ENCODE measurements at places on chromosomes 7 and 10.

GRCh38 chr7:128883622-128884448 is 21.2 kb downstream of the ATP6V1F start:
- DNase-seq = peak; percentile 60

GRCh38 chr7:20352573-20353306 is 22.0 kb downstream of the ITGB8 start:
- no peak for DNase-seq

DNA sequence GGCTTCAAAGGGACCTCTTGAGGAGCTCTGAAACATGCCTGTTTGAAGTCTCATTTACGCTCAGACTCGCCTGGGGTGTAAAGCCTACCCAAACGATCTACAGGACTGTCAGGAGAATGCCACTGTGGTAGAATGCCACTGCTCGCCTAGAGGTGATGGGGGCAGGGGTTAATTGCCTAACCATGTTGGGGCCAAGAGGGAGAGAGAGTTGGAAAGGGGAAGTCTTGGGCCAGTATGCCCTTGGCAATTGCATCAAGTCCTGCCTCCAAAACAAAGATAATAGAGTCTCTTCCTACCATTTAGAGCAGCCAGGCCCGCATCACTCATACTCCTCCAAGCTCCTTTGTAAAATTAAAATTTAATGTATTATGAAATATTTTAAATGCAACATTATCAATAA is 25.2 kb downstream of the CDK1 start:
- DNase-seq = no peak

DNA sequence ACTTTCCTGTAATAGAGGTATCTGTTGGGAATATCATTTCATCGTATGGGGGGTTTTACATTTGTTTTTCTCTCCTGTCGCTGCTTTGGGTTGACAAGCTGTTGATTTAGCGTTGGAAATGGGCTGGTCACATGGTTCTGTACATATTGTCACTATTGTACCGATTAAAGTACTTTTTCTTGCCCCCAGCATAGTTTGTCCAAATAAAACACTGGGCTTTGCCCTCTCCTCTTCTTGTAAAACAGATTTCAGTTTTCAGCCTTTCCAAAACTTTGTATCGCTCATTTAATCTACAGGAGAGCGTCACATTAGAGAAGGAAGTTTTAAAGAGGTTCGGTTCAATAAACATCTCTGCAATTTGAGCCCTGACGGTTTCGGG is 4.0 kb downstream of the BMI1 start:
- no peak for DNase-seq

DNA sequence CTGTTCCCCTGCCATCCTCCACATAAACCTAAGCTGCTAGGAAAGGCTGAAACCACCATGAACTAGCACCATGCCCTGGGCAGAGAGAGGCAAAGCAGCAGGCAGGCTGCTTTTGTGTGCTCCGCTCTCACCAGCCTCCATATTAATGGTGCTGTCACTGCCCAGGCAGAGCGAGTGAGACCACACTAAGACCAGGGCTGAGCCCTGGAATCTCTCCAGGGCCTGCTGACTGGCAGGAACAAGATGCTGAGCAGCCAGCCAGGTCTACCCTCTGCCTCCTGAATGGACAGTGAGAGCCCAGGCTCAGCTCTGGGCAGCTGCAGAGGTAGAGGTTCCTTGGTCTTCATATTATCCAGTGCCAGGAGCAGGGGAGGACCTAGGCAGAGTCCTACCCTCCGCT is 1.6 kb upstream of the CRHR2 start:
- DNase-seq = no peak

- DNase-seq = no peak
Observed at GRCh38 chr10:43825984-43826383, 177.3 kb upstream of the ZNF32 start.

DNA sequence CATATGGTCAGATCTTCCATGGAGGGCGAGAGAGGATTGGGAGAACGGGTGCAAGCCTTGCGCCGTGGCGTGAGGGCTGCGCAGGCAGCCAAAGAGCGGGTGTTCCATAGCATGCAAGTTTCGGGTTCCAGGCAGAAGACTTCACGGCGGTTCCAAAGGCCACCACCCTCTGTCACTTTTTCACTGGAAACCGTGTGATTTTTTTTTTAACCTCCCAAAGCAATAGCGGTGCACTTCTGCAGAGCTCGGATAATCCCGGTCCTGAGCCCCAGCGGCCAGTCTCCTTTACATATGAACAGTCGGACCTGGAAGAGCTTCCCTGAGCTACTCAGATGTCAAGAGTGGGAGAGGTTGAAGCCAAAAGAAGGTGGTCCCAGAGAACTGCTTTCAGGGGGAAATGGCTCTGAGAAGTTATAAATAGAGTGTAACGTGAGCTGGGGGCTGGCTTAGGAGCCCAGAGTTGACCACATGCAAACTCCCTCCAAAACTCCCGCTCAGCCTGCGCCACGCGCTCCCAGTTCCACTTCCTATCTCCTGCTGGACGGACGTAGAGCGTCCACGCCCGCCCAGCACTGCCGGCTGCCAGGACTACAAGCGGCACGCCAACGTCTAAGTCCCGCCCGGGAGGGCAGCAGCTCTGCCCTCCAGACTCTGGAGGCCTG is at the start of gene MEOX2:
MEOX2 (minus strand) TSS at position 389 of the 662 bp plus-strand sequence; CDS start at position 108, 281 bp downstream.
- no peak for DNase-seq

- DNase-seq = no peak
Observed at GRCh38 chr7:148625342-148625741, 34.8 kb downstream of the C7orf33 start.

DNA sequence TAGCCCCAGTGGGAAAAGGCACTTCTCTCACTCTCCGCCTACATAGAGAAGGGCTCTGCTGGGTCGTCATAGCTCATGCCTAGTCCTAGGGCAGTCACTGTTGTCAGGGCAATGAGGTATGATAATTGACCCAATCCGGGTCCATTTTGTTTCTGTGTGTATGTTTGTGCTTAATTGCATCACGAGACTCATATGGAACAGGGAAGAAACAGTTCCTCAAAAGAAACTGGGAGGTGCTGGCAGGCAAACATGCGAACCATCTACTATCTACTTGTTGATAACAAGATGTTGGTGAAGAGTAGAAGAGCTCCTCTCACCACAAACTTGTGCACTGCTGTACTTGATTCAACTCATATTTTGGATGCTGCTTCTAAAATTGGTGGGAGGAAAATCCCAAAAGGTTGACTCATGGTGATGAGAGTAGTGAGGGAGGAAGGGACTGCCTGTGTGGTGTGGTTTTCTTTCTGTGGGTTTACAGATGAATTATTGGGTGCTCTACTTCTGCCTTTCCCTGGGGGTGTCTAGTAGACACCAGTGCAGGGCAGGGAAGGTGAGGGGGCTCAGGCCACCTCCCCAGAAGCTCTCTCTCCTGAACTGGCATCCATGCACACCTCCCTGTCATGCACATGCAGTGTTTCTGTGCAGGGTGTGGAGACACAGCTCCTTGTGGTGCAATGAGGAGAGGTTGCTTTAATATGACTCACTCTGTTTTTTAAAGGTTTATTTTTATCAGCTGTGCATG is 29.4 kb downstream of the LSMEM1 start:
- peak; percentile 32 for DNase-seq

DNA sequence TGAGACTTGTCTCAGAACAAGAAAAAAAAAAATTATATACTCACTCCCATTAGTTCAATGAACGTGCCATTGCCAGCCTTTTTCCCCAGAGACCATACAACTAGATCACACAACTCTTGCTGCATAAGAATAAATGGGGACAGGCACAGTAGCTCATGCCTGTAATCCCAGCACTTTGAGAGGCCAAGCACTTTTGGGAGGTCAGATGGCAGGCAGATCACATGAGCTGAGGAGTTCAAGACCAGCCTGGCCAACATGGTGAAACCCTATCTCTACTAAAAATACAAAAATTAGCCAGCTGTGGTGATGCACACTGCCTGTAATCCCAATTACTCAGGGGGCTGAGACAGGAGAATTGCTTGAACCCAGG is 13.6 kb downstream of the PDLIM1 start:
- no peak for DNase-seq

DNA sequence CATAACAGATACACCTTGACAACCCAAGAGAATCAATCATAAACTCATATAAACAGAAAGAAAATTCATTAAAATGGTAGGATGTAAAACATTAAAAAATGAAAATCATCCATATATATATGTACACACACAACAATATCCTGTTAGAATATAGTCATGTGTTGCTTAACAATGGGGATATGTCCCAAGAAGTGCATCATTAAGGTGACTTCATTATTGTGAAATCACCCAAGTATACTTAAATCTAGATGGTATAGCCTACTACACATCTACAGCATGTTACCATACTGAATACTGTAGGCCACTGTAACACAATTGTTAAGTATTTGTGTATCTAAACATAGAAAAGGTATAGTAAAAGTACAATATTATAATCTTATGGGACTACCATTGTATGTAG is 115.8 kb upstream of the TMEM168 start:
- DNase-seq = no peak

DNA sequence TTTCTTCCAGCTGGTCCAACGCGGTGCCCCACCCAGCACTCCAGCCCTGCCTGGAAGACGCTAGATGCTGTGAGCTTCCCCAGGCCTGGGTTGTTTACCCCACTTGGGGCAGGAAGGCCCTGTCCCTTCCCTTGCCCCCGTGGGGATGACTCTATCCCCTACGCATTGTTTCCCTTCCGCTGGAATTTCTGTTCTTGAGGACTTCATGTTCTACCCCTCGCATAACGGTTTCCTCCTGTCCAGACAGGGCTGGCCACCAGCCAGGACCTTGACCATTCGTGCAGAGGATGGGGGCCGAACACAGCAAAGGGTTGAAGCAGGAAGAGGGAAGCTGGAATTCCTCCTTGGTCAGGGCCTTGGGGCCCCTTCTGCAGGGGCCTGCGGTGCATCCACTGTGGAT is 14.7 kb upstream of the SERPINE1 start:
- DNase-seq = no peak

- DNase-seq = no peak
Observed at GRCh38 chr7:81822811-81823210, 53.0 kb upstream of the HGF start.

GRCh38 chr7:73967832-73968290 is 60.1 kb upstream of the ELN start:
- no peak for DNase-seq

GRCh38 chr7:6323967-6324701 is 51.7 kb upstream of the CYTH3 start:
- no peak for DNase-seq

GRCh38 chr10:105075031-105075430 is 433.9 kb downstream of the SORCS3 start:
- DNase-seq = no peak

- DNase-seq = peak; percentile 64
Observed at GRCh38 chr7:23333671-23334246, 34.6 kb downstream of the MALSU1 start.

GRCh38 chr10:112330607-112331160 is 43.2 kb upstream of the ACSL5 start:
- DNase-seq = no peak

GRCh38 chr7:126065766-126066165 is 1136.1 kb upstream of the POT1 start:
- DNase-seq = no peak

GRCh38 chr10:107071301-107071700 is 93.2 kb downstream of the SORCS1 start:
- DNase-seq = no peak

DNA sequence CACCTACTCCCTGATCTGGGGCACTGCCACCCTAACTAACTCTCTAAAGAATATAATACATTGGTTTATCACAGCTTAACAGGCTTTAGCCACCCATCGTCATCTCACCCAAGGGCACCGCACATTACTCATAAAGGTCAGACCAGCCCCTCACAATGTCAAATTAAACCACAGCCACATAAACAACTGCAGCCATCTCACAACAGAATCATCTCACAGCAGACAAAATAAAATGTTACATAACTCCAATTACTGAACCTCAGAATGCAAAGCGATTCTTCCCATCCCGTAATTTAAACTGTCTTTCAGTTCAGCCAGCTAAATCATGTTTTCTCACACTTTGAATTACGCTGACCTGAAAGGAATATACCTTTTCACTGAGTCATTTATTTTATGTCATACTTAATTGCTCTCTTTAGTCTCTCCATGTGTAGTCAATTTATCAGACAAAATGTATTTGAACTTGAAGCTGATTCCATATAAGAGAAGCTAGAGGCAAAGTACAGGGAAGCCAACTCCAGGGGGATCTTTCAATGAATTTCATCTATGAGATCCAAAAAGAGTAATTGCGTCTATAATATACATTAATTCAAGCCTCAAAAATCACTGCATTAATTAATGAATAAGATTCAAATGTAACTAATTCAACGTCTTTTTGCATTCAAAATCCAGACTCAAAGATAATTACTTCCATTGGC is 96.9 kb upstream of the NEBL start:
- DNase-seq = no peak

DNA sequence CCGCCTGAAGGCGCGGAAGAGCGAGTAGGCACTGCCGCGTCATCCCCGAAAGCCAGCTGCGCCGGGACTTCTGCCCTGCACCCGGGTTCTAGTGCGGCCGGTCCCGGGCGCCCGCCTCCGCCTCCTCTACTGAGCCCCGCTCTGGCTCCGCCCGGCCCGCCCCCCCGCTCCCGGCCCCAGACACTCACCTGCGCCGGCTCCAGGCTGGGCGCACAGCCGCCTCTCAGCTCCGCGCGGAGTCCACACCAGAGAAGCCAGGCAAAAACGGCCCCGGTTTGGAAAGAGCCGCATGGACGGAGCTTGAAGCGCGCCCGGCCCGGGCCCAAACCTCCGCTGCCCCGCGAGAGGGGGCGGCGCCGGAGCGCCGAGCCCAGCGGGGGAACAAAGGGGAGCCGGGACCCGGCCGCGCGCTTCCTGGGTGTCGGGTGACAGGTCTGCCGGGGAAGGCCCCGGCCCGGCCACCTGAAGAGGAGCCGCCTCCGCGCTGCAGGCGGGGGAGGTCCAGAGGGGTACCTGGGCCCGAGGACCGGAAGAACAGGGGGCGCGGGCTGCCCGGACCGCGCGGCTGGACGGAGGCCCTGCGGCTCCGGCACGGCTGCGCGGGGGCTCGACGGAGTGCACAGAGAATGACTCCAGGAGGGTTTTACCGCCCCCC is 168.2 kb downstream of the NRF1 start:
- no peak for DNase-seq

- DNase-seq = no peak
Observed at GRCh38 chr7:140597428-140597949, 43.1 kb downstream of the DENND2A start.

DNA sequence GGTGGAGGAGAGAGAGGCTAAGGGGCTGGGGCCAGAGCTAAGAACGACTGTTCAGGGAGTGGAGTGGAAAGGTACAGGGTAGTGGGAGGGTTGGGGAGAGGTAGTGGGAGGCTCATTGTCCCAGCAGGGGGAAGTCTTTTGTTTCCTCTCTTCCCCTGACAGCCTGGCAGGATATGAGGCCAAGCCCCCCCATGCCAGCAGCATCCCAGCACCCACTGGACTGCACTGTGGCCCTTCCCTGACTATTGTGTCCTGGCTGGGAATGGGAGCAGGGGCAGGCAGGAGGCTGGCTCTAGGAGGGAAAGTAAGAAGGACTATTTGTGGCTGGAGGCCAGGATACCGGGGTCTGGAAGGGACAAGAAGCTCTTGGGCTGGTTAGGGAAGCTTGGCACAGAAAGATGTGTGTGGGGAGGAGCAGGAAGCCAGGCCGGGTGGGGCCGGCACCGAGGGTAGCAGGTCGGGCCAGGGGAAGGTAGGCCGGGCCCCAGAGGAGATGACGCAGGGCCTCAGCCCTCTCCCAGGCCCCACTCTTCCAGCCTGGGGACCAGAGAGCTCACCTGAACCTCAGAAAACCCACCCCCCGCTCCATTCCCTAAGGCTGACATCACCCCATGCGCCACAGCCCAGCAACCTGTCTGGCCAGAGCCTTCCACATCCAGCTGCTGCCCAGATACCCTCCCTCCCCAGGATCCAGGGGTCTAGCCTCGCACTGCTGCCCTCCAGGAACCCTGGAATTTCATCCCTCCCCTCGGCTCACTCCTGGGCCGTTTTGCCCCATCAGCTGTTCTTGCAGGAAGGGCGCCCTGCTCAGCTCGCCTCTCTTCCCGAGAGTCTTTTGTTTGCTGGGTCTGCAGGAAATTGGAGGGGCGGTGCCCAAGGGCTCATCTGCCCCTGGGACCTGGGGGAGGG is 8.8 kb upstream of the EPHB4 start:
- no peak for DNase-seq
